Stimulated activated CD4-positive, alpha-beta T cell treated with anti-CD3 and anti-CD28 coated beads, Interleukin-12 subunit alpha, Interleukin-12 subunit beta, amount 100 ng/mL, for 24 hours (primary cell): ENCODE measurements at places on chromosomes 5 and 9.

DNA sequence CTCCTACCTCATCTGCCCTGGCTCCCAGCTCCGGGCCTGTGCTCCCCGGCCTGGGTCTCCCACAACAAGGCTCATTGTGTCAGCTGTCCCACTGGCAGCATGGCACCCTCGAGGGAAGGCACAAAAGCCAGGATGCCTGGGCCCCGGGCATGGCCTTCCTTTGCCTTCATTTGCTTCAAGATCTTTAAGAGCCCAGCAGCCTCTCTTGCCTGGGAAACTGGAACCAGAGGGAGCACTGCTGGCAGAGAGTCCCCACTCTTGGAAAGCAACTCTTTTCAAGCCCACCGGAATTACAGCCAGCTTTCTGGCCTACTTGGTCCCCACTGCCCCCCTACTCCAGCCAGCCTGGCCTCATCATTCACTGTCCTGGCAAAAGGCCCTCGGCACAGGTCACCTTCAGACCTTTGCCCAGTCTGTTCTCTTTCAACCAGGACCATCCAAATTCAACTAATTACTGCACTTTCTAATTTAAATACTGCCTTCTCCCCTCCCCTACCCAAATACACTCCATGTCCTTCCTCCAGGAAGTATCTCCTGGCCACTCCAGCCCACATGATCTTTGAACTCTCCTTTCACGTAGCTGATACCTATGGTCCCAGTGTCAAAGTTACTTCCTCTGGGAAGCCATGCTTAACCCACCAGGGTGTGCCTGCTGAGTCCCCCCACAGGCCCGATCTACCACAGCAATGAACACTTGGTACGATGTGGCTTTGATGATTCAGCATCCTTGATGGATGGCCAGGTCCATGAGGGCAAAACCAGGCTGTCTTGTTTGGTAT lies 8.9 kb downstream of the ZER1 start:
- no peak for DNase-seq

- no peak for DNase-seq
These were observed 49.0 kb downstream of the FAM78A start for GRCh38 chr9:131227112-131227958.

DNA sequence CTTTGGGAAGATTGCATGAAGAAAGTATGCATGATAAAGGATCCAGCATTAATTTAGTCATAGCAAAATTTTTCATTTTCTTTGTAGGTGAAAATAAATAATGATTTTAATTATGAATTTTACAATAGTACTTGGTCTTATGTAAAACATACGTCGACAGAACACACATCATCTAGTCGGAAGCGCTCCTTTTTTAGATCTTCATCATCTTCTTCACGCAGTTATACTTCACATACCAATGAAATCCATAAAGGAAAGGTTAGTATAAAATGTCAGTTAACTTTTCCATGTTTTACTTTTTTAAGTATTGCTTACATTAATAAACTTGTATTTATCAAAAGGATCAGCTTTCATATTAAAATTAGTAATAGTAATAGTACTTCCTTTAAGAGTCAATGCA lies 35.8 kb downstream of the C7 start:
- no peak for DNase-seq

- DNase-seq, result no peak
These were observed 41.2 kb upstream of the RAPGEF1 start for GRCh38 chr9:131781069-131781468.

GRCh38 chr9:77005216-77005615 lies 14.2 kb upstream of the FOXB2 start:
- no peak for DNase-seq

GRCh38 chr9:115980054-115980453 lies 173.5 kb upstream of the PAPPA start:
- no peak for DNase-seq

DNA sequence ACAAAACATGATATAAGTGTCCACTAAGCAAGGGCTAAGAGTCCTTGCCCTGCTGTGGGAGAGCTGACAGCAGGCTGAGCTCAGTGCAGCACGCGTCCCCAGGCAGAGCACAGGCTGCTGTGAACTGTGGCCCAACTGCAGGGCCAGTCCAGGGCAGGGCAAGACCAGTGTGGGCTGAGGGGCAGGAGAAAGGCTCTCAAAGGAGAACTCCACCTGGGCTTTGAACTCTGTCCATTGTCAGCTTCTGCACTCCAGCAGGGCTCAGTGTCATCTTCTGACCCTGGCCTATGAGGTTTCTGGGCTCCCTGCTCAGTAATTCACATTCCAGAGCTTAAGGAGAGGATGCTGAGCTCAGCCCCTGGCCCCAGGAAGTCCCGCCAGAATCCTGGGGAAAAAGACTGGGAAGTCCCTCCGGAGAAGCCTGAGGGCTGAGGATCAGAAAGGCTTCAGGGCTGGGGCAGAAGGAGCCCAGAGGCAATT lies 37.4 kb downstream of the LHFPL2 start:
- DNase-seq, result no peak

DNA sequence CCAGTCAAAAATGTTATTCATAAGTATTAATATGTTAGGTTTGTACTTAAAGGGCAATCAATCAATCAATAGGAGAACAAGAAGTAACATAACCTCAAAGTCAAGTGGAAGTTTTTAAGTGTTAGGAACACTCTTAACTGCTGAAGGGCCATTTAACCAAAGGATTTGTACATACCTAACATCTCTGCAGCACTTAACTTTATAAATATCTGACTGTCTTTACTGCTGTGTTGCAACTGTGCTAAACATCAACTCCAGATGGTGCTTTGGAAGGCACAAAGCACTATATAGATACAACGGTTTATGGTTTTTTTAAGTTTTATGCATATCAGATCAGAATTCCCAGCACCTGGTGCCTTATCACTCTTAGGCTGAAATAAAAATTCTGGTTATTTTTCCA lies 604.9 kb upstream of the PTGER4 start:
- no peak for DNase-seq

DNA sequence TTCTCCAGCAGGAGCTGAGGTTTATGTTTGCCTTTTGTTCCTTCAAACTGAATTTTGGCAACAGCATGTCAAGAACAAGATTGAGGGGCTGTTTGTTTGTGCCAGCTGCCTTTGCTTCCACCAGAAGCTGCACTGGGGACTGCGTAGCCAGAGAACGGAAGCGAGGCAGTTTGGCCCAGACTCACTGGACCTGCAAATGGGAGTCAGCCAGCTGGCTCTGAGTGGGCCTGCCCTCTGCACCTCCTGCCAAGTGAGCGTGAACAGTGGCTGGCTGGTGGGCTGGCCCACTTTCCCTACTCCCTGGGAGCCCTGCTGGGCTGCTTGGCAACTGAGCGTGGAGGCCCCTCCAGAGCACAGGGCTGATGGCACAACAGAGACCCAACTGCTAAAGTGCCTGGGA lies 111.6 kb downstream of the GALNT10 start:
- no peak for DNase-seq

DNA sequence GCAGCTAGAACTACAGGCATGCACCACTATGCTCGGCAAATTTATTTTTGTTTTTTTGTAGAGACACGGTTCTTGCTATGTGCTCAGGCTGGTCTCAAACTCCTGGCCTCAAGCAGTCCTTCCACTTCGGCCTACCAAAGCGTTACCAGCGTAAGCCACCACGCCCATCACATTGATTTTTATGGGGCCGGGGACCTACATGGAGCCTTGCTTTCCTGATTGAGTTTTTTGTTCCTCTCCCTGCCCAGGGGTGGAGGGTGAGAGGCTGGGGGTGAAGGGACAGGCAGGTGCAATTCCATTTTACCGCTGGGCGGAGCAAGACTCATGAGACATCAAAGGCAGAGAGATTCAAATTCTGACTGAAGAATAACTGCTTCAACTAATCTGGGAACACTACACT lies 1.9 kb downstream of the ALDH1B1 start:
- DNase-seq, result no peak

- no peak for DNase-seq
These were observed 18.4 kb downstream of the USP20 start for GRCh38 chr9:129853614-129854013.

- no peak for DNase-seq
These were observed 138.7 kb upstream of the PALM2AKAP2 start for GRCh38 chr9:109641372-109641659.

- DNase-seq, result no peak
These were observed 75.2 kb upstream of the SLC25A48 start for GRCh38 chr5:135759149-135759784.

GRCh38 chr5:122155546-122155945 lies 26.2 kb downstream of the ZNF474 start:
- no peak for DNase-seq

- DNase-seq, result no peak
These were observed 315.3 kb downstream of the DNAH5 start for GRCh38 chr5:13629218-13629617.

DNA sequence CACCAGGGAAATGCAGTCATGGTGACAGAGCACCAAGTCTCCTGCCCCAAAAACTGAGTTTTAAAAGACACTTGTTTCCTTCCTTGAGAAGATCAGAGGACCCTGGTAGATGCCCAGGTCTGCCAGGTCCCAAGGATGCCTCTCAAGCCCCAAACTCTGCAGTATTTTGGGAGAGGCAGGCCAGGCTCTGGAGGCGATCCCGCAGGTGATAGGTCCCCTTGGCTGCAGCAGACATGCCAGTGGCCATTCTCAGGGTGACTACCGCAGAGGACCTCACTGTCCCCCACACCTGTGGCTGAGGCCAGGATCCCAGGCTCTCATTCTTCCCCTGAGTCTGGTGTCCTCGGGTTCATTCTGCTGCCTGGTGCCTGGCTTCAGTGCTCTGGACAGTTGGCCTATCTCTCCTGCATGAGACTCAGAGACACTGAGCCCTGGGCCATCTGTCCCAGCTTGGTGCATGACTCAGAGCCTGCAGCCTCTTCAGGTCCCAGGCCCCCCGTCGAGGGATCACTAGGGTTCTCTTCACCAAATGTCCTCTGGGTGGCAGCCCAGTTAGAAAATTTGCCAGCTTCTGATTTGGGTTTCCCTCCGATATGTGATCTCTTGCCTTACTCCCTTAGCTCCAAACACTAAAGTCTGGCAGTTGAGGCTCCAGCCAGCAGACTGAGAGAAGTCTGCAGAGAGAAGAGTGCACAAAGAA lies 59.7 kb upstream of the GARNL3 start:
- DNase-seq, result no peak

DNA sequence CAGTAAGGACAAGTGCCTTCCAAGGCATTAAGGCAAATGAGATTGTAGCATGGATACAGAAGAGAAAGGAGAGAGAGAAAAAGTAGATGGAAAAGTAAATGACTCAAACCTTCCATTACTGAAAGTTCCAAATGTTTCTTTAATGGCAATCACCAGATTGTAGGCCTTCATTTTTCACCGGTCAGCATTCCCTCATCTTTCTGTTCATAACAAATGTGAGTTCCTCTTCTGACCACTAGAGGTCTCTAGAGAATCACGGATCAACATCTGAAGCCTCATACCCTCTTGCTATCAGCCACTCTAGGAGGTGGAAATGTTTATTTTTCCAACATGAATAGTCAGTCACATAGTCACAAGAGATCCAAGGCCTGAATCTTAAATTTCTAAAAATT lies 73.6 kb upstream of the RPS23 start:
- DNase-seq, result no peak

DNA sequence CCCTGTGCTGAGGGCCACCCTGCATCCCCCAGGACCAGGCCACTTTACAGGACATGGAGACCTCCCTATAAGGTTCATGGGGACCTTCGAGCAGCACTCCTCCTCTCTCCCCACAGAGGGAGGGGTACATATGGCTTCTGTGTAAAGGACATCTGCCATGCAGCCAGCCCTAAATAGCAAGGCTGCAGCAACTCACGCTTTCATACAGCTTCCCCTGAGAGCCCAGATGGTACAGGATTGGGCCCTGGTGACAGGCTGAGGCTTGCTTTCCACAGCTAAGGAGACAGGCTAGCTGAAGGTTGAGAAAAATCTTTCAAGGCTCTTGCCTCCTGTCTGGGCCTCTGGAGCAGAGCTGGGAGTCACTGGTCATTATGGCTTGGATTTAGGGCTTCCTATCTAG lies 147.0 kb upstream of the ZNF366 start:
- no peak for DNase-seq

GRCh38 chr5:139871614-139872013 lies 76.0 kb downstream of the PSD2 start:
- no peak for DNase-seq
